D721Med (cell line): ENCODE measurements at places on chromosomes 16 and 17.

GRCh38 chr17:21036361-21036881 lies 6.4 kb downstream of the USP22 start:
- no peak for DNase-seq

DNA sequence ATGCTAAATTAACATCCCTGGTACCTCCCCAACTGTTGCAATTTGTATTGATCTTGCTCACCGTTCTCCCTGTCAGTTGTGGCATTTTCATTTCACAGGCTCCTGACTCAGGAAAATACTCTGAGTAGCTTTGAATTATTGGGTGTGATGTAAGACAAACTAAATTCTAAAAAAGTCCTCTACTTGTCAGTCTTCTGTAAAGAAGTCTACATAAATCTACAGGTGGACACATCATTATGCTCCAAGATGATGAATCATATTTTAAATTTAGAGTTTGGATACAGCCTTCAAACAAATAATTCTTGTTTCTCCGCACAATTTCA lies 47.2 kb downstream of the MARCHF10 start:
- no peak for DNase-seq

- no peak for DNase-seq
Measured at GRCh38 chr17:76726776-76727718, at the start of gene METTL23. Gene METTL23 (plus strand): TSS chr17:76726839. CDS start chr17:76729711, 2,872 bp downstream.

GRCh38 chr16:84508502-84508901 lies 4.0 kb upstream of the MEAK7 start:
- DNase-seq, result no peak

GRCh38 chr17:77619326-77619725 lies 339.2 kb upstream of the TNRC6C start:
- DNase-seq, result no peak

DNA sequence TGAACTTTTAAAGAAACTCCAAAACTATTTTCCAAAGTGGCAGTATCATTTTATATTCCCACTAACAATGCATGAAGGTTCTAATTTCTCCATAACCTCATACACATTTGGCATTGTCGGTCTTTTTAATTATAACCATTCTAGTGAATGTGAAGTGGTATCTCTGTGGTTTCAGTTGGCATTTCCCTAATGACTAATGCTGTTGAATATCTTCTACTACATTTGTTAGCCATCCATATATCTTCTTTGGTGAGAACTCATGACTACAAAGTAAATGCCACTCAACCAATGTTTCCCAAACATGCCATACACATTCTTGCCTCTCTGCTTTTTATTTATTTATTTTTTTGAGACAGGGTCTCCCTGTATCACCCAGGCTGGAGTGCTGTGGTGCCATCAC lies 31.7 kb upstream of the TAOK1 start:
- no peak for DNase-seq

DNA sequence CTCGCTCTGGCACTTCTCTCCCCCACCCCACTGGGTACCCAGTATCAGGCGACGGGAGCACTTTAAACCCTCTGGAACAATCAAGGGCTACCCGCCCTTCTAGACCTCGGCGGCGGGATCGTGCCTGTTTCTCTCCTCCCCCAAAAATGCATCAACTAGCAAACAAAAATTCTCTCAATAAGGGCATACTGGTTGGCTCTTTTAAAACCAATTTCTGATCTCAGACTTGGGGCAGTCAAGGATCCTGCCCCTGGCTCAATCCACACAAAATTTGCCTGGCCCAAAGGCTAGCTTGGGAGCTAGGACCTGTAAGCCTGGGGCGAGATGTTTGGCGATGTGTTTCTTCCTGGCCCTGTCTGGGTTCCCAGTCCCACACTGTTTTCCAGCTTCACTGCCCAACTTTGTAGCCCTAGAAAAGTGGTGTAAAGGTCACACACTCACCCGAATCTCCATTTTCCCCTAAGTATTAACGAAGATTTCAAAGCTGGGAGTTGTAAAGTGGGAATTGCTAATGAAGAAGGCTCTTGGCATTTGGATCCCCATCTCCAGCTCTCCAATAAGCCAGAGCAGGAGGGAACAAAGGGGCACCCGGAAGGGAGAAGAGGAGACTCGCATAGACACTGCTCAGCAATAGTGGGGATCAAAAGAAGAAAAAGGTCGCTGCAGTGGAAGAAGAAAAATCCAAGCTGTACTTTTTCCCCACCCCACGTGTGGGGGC lies 14.4 kb upstream of the HOXB2 start:
- no peak for DNase-seq

DNA sequence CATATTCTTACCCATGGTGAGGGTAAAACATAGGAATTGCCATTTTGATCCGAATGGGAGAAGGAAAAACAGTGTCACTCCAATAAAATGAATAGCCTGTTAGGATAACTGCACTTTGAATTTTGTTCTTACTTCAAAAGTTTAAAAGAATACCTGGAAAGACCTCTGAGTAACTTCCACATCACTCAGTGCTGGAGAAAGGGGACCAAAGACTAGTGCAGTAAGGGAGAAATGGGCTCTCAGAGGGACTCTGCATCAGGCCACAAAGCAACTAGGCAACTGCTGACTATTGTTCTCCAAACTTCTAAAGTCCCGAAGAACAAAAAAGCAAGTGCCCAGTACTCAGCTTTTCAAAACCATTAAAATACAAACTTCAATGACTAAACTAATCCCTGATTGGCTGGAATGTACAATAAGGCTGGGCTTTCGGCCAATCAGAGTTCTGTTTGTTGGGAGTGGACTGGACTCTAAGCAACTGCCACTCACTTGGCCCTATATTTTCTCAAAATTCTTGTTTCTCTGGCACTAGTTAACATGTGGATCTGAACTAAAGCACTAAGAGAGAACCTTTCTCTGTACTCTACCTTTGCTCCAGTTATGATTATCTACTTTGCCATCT lies 6.2 kb downstream of the DNAJC7 start:
- no peak for DNase-seq

DNA sequence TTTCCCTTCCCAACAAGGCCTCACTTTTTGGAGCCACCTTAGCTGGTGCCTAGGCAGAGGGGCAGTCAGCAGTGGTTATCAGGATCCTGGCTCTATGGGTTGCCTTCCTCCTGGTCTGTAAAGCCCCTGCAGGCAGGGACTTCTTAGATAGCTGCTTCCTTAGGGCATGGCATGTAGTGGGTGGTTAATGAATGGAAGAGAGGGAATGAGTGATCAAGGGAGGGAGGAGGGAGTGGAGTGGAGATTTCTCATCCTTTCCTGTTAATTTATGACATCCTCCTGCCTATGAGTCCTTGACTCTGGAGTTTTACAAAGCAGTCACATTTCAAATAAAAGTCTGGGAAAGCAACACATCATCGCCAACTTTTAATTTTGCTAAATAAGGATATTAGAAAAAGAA lies 40.7 kb downstream of the SNX20 start:
- DNase-seq, result no peak

- DNase-seq, result no peak
Measured at GRCh38 chr16:83742124-83742899, 65.5 kb upstream of the HSBP1 start.

GRCh38 chr17:56727876-56728617 lies 105.7 kb downstream of the C17orf67 start:
- DNase-seq, result no peak

DNA sequence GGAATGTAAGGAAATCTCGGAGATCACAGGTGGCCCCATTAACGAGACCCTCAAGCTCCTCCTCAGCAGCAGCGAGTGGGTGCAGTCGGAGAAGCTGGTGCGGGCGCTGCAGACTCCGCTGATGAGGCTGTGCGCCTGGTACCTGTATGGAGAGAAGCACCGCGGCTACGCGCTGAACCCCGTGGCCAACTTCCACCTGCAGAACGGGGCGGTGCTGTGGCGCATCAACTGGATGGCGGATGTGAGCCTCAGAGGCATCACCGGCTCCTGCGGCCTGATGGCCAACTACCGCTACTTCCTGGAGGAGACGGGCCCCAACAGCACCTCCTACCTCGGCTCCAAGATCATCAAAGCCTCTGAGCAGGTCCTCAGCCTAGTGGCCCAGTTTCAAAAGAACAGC lies 16.2 kb downstream of the MLYCD start:
- no peak for DNase-seq

DNA sequence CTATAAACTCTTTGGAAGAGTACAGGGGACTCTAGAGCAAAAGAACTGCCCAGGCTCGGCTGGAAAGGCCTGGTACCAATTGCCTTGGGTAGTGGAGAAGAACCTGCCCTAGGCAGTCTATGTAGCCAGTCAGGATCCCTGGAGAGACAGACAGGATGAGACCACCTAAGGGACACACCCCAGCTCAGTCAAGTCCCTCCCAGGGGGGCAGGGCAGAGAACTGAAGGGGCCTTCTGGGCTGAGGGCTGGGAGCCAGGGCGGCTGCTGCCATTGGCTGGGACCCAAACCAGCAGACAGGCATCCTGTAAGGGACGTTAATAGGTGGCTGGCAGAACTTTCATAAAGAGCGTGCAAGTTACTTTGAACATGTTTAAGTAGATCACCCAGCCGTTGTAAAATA lies 12.8 kb upstream of the SLC38A8 start:
- DNase-seq, result no peak

- no peak for DNase-seq
Measured at GRCh38 chr17:19383681-19384470, 3.1 kb downstream of the MFAP4 start.

GRCh38 chr16:81873206-81873605 lies 94.1 kb downstream of the PLCG2 start:
- DNase-seq, result no peak

DNA sequence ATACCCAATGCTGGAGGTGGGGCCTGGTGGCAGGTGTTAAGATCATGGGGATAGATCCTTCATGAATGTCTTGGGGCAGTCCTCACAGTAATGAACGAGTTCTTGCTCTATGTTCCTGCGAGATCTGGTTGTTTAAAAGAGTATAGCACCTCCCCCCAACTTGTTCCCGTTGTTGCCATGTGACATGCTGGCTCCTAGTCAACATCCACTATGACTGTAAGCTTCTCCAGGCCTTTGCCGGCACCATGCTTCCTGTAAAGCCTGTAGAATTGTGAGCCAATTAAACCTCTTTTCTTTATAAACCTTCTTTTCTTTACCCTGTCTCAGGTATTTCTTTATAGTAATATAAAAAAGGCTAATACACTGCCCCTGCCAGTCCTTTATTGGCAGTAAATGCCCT lies 33.3 kb downstream of the RANBP10 start:
- DNase-seq, result no peak

GRCh38 chr17:69500911-69501429 lies 86.5 kb downstream of the MAP2K6 start:
- DNase-seq, result no peak

- DNase-seq, result no peak
Measured at GRCh38 chr16:50248845-50249244, 17.5 kb upstream of the ADCY7 start.

DNA sequence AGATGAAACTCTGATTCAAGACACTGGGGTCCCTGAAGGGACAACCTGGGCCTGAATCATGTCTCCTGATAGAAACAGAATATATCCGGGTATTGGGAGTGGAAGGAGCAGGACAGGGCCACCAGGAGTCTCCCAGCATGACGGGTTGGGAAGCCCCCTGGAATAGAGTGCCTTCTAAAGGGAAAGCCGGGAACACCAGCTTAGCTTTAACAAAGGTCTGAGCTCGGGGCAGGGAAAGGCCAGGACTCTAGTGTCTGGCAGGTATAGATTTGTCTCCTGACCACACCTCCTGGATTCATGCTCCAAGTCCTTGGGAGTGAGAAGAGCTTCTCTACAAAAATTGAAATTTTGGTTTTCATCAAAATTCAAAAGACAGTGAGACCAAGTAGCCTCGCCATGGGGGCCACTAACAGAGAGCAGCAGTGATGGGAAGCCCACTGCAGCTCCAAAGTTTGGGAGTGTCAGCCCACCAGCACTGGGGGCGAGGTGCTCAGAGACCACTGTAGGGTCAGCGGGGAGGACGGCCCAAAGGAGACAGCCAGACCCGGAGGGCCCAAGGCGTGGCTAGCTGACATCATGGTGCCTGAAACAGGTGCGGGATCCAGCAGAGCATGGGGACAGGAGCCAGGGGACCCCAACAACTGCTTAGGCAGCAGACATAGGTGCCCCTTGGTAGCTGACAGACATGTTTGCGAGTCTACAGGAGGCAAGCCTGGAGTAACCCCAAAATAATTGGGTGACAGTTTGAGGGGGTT lies 81.0 kb downstream of the C16orf78 start:
- DNase-seq, result no peak

DNA sequence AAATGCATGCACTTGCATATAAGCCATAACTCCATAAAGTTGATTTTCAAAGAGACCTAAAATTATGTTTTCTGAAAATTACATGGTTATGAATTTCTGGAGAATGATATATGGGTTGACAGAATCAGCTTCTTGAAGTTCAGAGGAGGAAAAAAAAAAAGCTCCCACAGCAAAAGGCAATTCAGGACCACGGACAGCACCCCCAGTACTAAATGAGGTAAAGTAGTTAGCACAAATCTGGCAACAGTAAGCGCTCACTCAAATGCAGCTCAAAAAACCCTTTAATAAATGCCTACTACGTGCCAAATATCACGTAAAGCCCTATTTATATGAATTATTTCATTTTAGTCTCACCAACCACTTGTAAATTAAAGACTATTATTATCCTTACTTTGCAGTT lies 135.2 kb downstream of the SHISA9 start:
- DNase-seq, result no peak

DNA sequence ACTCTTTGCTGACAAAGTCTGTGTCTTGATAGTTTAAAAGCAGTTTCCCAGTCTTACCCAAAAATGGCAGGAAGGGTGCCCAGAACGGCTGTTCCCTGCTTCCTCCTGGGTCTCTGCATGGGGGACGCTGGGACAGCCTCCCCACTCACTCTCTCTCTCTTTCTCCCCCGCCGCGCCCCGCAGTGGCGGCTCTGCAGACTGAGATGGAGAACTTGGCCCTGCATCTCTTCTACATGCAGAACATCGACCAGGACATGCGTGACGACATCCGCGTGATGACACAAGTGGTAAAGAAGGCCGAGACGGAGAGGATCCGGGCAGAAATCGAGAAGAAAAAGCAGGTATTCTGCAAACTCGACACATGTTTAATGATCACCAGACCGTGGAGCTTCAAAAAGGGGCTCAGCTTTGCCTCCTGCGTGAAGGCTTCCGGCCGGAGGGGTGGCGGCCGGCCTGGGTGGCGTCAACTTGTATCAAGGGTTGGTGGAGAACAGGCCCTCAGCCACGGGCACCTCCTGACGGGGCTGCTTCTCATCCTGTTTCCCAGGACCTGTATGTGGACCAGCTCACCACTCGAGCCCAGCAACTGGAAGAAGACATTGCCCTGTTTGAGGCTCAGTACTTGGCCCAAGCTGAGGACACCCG lies 22.0 kb downstream of the CCDC40 start:
- no peak for DNase-seq
